AG10803 (cell line): ENCODE measurements at places on chromosomes 12 and 14.
A peak's percentile ranks its signal among the peaks of the same experiment; 100 is the strongest.

DNA sequence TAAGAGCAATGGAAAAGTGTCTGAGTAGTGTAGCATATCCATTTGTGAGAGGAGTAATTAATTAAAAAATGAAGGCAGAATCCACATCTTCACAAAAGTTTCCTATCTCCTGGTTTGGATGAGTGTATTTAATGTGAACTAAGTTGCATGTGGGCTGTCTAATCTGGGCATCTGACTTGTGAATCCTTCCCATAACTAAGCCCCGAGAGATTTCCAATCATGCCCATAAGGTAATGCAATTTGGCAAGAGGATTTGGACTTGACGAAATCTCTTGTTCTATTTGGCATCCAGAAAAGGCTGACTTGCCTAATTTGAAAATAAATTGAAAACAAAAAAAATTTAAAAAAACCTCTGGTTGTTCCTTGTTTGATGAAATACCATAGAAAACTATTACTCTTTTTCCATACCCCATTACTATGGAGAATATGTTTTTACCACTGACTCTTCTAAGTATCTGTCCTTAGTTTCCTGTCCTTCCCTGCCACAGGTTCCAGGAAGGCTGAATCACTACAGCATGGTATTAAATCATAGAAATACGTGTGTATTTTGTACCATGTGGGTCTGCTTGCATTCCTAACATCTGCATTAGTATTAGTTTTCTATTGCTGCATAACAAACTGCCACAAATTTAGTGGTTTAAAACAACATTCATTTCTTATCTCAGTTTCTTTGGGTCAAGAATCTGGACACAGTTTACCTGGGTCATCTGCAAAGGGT is 48.4 kb downstream of the ETV6 start:
- DNase-seq, result peak; percentile 93

DNA sequence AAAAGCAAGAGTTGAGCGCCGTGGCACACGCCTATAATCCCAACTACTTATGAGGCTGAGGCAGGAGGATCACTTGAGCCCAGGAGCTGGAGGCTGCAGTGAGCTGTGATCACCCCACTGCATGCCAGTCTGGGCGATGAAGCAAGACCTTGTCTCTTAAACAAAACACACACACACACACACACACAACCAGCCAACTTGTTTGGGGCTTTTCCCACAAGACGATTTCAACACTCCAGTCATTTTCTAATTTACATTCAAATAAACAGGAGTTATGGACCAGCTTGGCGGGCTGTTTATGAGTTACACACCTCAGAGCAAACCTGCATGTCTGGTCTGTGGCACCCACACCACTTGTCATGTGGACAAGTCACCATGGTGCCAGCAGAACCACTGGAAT is 6.7 kb downstream of the GLTP start:
- peak; percentile 78 for DNase-seq

DNA sequence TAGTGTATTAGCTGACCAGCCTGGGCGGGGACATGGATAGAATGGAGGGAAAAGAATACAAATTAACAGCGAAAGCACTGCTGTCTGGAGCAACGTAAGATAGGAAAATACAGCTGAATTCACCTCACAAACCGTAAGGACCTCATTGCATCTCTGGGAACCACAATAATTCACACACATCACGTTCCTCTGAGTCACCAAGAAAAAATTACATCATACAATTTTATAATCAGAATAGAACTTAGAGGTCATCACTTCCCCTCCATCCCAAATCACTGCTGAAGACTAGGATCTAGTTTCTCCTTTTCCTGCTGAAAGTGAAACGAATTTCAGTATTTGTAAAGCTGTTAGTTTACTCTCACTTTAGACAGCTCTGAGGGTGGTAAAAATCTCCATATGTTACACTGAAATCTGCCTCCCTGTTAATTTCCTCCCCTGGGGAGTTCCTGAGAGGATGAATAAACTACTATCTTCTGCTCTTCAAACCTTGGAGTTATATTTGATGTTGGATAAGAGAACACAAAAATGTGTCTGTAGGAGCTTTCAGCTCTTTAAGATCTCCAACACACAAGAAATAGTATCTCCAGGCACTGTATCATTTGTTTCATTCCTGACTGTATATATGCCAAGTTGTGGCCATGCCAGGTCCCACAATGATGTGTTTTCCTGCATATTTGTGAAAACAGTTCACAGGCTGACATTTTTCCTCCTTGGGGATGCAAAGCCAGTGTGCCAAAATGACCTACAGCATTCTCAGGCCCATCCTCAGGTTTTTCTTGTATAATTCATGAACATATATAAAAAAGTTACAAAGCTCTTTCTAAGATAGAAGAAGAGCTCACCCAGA is 63.8 kb upstream of the SSTR1 start:
- DNase-seq, result peak; percentile 89

DNA sequence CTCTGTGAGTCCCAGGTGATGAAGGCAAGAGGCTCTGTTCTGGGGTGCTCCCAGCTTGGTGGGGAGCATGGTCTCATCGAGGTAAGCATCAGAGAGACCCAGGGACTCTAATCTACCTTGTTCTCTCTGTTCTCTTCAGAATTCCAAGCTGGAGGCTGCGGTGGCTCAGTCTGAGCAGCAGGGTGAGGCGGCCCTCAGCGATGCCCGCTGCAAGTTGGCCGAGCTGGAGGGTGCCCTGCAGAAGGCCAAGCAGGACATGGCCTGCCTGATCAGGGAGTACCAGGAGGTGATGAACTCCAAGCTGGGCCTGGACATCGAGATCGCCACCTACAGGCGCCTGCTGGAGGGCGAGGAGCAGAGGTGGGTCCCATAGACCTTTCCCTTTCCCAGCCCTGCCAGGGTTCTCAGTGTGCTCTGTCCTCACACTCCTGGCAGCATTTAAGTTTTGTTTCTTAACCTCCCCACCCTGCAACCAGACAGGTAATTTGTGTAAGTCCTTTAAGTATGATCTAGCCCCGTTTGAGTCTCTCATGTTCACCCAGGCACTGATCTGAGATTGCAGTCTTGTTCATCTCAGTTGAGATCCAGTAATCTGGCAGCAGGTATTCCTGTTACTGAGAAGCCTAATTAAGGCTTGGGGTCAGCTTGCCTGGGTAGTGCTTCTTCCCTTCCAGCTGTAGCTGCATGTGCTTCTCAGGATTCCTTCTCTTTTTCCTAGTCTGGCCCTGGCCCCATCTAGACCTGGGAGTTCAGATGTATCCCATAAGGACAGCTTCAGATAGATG is 14.8 kb upstream of the KRT81 start:
- no peak for DNase-seq

DNA sequence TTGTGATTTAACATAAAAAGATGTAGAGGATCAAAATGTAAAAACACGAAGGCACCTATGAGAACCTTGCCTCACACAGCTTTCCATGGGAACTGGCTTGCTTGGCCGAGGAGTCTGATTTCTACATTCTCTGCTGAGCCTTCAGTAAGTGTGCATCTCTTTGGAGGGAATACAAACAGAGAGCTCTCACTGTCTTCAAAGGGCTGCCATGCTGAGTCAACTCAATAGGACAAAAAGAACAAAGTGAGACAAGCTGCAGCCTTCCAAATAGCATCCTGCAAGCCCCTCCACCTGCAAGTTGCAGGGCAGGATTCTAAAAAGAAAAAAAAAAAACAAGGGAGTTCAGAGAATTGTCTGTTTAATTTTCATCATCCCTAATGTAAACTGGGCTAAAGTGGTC is 411.9 kb downstream of the NELL2 start:
- DNase-seq, result no peak

DNA sequence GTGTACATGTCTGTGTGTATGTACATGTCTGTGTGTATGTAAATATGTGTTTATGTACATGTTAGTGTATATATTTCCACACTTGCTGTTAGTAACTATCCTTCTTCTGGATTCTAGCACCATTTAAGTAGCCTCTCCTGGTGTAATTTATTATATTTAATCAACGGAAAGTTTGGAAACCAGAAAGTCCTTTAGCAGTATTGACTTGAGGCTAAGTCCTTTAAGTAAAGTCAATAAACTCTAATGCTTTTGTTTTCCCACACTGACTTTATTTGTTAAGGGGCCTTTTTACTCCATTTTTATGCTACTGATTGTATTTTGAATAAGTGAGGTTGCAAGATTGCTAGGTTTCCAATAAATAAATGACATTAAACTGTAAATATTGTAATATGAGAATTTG is 876.4 kb upstream of the SEL1L start:
- no peak for DNase-seq

DNA sequence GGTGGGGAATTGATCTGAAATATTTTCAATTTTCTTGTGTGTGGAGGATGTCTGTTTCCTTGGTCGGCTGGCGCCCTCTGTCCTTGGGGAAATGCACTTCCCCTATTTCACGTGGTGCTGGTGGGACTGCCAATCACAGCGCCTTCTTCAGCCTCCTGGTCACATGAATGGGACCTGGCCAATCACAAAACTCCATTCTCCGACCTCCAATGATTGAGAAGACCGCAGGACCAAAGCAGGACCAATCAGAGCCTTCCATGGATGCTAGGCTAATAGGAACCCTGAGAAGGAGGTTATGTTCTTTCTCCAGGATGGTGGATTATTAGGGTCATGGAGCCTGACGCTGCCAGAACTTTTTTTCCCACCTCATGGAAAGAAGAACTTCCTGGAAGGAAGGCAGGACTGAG is 188.7 kb downstream of the TTC8 start:
- DNase-seq, result no peak

DNA sequence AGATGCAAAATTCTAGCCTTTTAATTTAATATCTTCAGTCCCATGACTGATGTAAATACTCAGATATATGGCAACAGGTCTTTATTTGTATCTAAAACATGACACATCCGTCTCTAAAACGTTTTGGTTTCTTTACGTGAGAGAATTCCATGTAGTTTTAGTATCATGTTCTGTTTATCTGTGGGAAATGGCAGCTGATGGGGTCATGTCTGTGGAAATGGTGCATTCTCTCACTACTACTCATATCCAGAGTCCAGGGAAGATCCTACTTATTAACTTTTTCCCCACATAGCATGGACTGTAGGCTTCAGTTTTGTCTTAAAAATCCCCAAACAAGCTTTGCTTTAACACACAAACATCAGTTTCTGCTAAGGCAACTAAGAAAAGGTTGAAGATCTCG is 53.8 kb downstream of the SPTLC2 start:
- DNase-seq, result peak; percentile 42

DNA sequence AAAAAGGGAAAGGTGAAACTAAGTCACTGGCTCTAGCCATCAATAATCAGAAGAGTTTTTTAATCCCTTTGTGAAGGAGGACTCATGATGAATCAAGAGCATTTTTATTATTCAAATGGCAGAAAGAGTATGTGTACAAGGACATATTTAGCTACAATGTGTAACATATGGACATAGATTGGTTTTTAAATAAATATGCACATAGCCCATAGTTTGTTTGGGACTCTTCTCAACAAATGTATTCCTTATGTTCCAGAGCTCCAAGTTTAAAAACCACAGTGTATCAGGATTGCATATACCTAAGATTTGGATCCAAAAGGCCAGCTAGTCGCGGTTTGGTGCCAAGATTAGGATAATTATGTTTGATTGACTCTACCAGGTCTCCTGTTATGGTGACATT is 104.2 kb downstream of the C12orf50 start:
- no peak for DNase-seq

- DNase-seq, result no peak
These were observed 21.8 kb downstream of the TEP1 start for GRCh38 chr14:20391505-20391904.

DNA sequence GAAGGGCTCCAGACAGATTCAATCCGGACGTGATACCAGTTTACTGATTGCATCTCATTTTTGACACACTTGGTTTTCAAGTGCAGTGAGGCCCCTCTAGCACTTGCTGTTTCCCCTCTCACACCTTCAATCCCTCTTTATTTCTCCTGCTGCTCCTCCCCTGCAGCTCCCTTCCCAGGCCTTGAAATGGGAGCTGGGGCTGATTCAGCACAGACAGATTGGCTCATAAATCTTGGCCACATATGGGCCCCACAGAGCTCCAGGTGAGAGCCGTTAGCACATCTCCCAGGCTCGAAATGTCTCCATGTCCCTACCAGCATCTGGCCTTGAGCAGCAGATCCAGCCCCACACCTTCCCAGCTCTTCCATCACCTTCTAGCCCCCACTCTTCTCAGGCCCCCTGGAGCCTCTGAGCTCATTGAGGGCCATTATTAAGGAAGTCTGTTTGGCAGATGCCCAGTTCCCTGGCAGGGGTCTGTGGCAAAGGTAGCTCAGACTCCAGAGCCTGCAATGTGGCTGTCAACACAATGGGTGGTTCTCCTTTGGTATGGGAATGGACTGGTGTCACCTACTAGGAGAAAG is 220.3 kb upstream of the FKBP4 start:
- DNase-seq, result no peak

DNA sequence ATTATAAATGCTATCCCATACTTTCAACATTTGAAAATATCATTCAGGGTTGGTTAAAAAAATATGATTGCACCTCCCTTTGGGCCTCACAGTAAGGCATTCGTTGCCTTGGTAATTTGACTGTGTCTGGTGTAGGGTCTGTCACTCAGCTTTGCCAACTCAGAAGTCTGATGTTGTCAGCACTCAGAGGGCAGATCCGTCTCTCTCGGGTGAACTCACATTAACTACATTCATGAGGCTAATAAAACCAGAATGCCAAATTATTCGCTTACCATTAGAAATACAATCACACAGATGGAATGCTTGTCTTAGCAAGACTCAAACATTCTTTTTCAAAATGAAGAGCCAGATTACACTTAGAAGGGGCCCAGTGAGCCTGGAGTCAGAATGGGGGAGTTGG is 53.0 kb downstream of the NPAS3 start:
- no peak for DNase-seq

DNA sequence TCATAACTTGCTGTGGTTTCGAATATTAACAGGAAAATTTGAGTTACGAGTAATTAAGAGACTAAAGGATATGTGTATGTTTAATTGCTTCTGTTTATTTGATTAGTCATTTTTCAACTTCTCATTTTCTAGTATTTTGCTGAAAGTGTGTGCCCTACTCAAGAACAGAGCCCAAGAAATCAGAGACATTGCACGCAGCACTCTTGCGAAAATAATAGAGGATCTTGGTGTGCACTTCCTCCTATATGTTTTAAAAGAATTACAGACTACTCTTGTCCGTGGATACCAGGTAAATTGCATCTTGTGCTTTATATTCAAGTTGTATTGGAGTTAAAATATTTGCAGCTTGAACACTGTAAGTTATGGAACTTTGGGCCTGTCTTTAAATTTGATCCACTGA is 50.8 kb downstream of the ARL1 start:
- DNase-seq, result no peak

- DNase-seq, result no peak
These were observed 2.8 kb downstream of the KRT78 start for GRCh38 chr12:52845946-52846345.

- peak; percentile 36 for DNase-seq
These were observed 290.9 kb downstream of the PPFIA2 start for GRCh38 chr12:81468206-81468605.

DNA sequence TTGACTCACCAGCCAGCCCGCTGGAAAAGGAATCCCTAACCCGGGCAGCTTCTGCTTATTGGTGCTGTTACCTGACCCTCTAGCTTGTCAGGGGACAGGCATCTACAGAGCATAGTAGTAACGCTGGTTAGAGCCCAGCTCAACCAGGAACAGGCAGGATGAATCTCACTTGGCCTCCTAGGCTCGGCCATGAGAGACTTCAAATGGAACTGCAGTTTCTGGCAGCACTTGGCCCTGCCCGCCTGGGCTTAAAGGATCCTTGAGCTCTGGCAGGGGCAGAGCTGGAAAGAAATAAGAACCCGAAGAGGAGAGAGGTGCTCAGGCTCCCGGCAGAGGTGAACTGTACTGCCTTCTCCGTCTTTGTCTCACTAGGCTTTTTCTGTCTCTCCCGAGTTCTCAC is 2.3 kb upstream of the LHX5 start:
- DNase-seq, result no peak
